ENCODE measurements at places on chromosomes 12 and 14. TPM values are rescaled to one million over a fixed set of nuclear protein-coding genes. Genes with fewer than 3 reads are reported as not detected.

Gene TESPA1
- total RNA-seq = not detected

Gene IGF1
- total RNA-seq = 2.1 TPM

Gene CPM
- 0.64 TPM for total RNA-seq

Gene BRMS1L
- total RNA-seq = 3.2 TPM

Gene CBLN3
- total RNA-seq = 0.13 TPM

Gene COL2A1
- total RNA-seq = not detected

Gene PRB2
- not detected for total RNA-seq

Gene TMEM30B
- total RNA-seq = 0.13 TPM

Gene SSTR1
- under 0.01 TPM for total RNA-seq

Gene SLC2A3
- 34.1 TPM for total RNA-seq

Gene TEX22
- total RNA-seq = under 0.01 TPM

Gene C3AR1
- 0.13 TPM for total RNA-seq

Gene IQSEC3
- total RNA-seq = 0.13 TPM

Gene SYNDIG1L
- total RNA-seq = not detected
